ENCODE measurements at places on chromosomes 12 and 14. TPM values are rescaled to one million over a fixed set of nuclear protein-coding genes. Genes with fewer than 3 reads are reported as not detected.

DNA sequence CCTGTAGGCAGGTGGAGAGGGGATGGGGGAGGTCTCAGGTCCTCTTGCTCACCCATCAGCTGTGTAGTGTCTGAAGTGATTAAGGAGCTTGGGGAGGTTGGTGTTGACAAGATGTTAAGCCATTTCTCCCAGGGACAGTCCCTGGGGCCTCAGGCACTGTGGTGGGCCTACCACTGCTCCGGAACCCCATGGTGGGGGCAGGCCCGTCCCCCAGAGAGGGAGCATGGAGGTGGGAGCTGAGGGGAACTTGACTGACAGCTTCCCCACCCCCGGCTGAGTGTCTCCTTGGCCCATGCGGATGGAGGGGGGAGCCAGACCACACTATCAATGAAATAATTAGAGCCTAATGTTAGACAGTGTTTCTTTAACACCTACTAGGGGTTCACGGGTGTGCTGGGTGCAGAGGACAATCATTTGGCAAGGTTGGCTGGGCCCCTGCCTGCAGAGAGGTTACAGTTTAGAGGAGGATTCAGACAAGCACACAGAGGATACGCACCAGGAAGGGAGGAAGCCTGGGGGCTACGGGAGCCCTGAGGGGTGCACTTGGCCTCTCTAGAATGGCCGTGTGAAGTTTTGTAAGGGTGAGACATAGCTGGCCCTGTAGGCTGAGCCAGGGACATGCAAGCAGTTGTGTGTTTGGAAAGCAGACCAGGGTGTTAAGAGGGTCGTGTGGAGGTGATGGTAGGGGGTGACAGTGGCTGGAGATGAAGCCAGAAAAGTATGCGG is 19.3 kb upstream of the KRT80 start:
- peaks cover 16% of the 10 kb centered on the region for H3K27me3 ChIP-seq
- no peak for DNase-seq
- H3K4me3 ChIP-seq, result no peak overlapping the region
- no peaks in the 10 kb centered on the region for H3K4me1 ChIP-seq
- no peak overlapping the region for H3K27ac ChIP-seq

DNA sequence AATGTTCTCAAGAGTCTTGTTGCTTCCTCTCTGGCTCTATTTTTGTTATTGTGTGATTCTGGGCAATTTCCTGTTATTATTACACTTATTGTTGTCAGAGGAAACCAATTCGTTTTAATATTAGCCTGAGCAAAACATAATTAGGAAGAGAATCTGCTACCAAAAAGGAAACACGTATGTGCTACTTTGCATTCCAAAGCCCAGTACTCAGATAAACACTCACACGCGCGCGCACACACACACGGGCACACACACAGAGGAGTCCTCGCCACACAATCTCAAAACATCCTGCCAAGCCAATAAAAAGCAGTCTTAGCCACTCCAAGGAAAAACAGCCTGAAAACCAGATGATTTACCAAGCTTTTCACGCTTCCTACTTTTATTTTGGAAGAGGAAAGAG is 400.7 kb downstream of the NUAK1 start:
- no peak overlapping the region for H3K4me3 ChIP-seq
- no peaks in the 10 kb centered on the region for H3K36me3 ChIP-seq
- DNase-seq, result no peak
- H3K27me3 ChIP-seq, result peaks cover 2% of the 10 kb centered on the region
- H3K27ac ChIP-seq, result no peak overlapping the region
- H3K4me1 ChIP-seq, result no peaks in the 10 kb centered on the region

GRCh38 chr12:98606359-98606988 is 13.0 kb downstream of the SLC25A3 start:
- peaks cover 7% of the 10 kb centered on the region for H3K4me1 ChIP-seq
- no peak overlapping the region for H3K4me3 ChIP-seq
- H3K36me3 ChIP-seq, result peaks cover 15% of the 10 kb centered on the region
- no peaks in the 10 kb centered on the region for H3K27me3 ChIP-seq
- no peak overlapping the region for H3K27ac ChIP-seq

GRCh38 chr12:46472144-46472705 is 99.7 kb upstream of the SLC38A2 start:
- DNase-seq, result no peak
- H3K4me3 ChIP-seq, result no peak overlapping the region
- H3K36me3 ChIP-seq, result peaks cover 3% of the 10 kb centered on the region
- H3K27me3 ChIP-seq, result no peaks in the 10 kb centered on the region
- no peak overlapping the region for H3K27ac ChIP-seq

The OR4N2 gene
- not detected for total RNA-seq

The SLC39A5 gene
- 1.4 TPM for total RNA-seq
